ENCODE measurements at places on chromosomes 4 and X.

- no peak for ATAC-seq
These were observed 17.5 kb upstream of the JAKMIP1 start for GRCh38 chr4:6217716-6218381.

DNA sequence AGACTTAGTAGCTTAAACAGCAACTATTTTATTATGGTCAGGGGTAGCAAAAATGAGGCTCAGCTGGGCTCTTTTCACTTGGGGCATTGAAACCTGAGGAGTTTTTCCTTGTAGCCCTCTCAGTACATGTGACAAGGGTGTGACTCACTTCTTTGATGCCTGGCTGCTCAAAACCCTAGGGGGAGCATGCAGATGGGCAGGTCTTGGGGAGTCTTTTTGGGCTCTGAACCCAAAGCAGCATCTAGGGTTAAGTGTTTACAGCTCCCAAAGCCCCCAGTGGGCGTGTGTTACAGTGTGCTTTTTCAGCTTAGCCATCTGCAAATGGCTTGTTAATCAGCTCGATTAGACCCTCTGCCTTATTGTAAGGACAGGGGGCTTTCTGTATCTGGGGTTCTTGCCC, 1752.7 kb downstream of the PCDH7 start:
- ATAC-seq = no peak

DNA sequence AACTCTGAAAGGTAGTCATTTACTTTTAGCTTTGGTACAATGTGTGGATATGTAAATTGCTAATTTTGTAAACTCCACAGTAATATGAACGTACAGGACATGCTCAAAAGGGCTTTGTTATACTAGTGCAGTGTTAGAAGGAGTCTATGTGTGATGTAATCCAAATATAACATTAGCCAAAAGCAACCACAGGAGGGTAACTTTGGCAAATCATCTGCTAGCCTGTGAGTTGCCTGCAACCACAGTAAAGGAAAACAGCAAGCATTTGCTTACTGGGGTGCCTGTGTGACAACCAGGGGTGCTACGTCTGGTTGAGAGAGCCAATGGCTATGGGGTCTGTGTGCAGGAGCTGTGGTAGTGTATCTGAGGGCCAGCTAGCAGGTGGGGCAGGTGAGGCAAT, 245.8 kb downstream of the ADAMTS3 start:
- ATAC-seq = no peak

GRCh38 chr4:8472158-8472688, 31.6 kb downstream of the TRMT44 start:
- ATAC-seq = peak; percentile 4

DNA sequence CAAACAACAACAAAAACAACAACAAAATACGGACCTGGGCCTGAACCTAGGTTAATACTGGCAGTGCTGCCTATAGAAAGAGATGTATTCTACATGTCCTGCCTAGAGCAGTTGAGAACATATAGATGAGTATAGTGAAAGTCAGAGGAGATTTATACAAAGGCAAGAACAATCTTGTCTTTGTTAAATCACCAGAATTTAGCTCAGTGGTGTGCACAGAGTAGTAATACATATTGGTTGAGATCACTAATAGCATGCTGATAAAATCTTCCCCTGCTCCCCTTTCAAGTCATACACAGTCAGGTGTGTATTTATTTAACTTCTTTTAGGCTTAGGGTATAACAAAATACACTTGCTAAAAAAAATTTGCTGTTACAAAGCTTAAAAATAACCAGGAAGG, 247.8 kb downstream of the ADGRL3 start:
- ATAC-seq = no peak

DNA sequence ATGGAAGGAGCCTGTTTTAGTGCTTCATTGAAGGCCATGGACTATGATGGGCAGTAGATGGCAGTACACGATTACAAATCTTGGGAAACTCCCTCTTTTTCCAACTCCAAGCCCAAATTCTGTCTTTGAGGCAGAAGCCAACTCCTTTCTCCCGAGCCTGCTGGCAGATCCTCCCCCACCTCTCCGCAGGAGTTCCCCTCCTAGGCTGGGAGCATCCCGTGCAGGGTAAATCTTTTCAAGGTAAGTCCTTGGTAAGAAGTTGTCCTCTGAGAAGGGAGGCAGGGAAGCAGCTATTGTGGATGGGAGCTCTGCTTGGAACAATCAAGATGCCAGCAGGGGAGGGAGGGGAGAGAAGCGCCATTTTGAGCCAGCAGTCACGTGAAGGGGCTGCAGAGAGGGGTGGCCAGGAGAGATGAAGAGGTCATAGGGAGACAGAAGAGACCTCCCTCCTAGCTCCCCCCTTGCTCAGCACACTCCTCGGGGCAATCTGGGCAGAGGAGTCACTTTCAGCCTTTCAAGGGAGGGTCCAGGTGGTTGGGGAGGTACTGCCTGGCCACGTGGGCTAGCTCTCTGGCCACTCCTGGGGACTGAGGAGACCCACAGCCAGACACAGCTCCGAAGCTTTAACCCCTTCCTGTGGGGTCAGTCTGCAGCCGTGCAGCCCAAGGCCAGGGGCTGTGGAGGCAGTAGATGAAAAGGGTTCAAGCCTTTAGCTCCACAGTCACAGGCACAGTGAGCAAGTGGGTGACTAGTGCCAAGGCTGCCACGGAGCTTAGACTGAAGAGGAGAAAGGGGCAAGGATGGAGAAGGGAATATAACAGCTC, 9.6 kb downstream of the CC2D2A start:
- peak; percentile 92 for ATAC-seq

All from motor neuron (in vitro differentiated cells).